Right renal cortex interstitium (tissue), 3 donors: ENCODE measurements at places on chromosomes 13 and 19.

DNA sequence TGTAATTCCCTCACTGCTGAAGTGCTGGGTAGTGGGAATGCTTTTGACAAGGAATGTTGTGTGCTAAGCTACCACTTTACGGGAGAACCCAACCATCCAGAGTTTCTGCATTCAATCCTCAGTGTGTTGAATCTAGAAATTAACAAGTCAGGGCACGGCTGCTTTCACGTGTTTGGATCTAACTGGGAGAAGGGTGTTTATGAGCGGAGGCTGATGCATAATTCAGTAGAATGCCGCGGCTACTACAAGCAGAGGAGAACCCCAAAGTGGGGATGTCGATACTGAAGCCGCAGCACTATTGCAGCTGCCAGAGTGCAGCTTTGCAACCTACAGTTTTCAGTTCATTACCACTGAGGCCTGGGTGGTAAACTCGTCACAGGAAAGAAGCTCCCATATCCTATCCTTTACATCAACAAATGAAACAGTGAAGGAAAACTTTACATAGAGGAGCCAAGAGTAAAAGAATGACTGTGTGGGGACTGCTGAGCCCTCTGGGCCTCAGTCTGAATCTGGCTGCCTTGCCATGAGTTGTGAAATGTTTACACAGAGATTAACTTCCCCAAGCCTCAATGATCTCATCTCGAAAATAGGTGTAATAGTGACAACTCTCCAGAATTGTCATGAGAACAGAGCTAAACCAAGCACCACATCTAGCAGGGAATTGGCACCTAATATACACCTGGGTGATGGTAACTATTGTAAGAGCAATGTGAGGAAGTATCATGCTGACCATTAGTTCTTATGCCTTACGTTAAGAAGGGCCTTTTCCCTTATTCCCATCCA lies 531.7 kb downstream of the MYO16 start:
- no peak for DNase-seq

- no peak for DNase-seq
Observed at GRCh38 chr13:53012707-53013106, 15.9 kb upstream of the OLFM4 start.

- no peak for DNase-seq
Observed at GRCh38 chr19:53461866-53462265, 5.7 kb upstream of the ZNF813 start.

- no peak for DNase-seq
Observed at GRCh38 chr13:41722684-41723535, 238.0 kb downstream of the VWA8 start.

DNA sequence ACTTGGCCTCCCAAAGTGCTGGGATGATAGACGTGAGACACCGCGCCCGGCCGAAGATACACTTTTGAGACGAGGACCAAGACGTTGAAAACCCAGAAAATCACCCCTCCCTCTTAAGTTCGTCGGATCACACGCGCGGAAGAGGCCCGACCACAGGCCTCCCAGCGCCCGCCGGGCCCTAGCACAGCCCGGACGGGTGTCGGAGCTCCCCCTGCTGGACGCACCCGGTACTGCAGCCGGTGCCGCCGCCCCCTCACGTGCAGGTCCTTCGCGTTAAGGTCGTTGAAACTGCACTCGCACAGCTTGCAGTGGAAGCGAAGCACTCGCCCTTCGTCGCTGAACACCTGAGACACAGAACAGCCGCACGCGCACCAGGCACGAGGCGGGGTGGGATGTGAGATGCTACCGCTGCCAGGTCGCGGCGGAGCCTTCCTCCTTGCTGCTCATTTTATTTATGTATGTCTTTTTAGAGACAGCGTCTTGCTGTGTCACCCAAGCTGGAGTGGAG lies 35.7 kb upstream of the MATK start:
- DNase-seq, result no peak

- no peak for DNase-seq
Observed at GRCh38 chr19:23437901-23438300, 42.6 kb upstream of the ZNF91 start.

- no peak for DNase-seq
Observed at GRCh38 chr13:111177921-111178320, 62.8 kb downstream of the ARHGEF7 start.

- DNase-seq, result no peak
Observed at GRCh38 chr13:56653043-56653442, 487.7 kb upstream of the PRR20A start.

DNA sequence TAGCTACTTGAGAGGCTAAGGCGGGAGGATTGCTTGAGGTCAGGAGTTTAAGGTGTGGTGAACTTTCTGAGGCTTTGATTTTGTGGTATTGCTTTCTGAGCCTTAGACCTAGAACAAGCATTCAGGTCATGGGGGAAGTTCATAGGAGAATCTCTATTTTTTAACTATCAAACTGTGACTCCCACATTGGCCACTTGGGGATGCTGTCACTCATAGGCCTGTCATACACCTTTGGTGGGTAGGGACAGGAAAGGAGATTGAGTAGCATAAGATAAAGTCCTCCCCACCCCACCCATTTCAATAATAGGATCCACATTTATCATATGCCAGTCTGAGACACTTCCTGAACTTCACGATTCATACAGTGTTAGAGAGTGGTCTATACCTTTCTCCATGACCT lies 41.9 kb upstream of the PSG2 start:
- DNase-seq, result no peak

GRCh38 chr13:25902891-25903341 lies 148.9 kb downstream of the SHISA2 start:
- no peak for DNase-seq

GRCh38 chr13:74025369-74025768 lies 108.8 kb downstream of the KLF12 start:
- no peak for DNase-seq

- DNase-seq, result no peak
Observed at GRCh38 chr19:32718286-32718685, 1.3 kb upstream of the TDRD12 start.

DNA sequence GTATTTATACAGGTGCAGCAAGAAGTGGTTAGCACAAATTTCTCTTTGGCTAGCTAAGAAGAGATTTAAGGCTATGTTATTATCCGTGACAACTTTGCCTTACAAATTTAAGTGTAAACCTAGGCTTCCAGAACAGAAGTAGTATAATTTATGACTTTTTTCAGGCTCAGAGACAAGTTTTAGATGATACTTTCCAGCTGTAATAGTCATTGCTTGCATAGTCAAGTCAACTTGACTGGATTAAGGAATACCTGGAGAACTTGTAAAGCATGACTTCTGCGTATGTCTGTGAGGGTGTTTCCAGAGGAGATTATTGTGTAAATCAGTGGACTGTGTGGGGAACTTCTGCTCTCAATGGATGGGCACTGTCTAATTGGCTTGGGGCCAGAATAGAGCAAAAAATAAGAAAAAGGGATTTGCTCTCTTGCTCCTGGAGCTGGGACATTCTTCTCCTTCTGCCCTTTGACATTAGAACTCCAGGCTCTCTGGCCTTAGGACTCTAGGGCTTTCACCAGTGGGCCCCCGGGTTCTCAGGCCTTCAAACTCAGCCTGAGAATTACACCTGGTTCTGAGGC lies 33.0 kb downstream of the CYSLTR2 start:
- DNase-seq, result peak; percentile 7

DNA sequence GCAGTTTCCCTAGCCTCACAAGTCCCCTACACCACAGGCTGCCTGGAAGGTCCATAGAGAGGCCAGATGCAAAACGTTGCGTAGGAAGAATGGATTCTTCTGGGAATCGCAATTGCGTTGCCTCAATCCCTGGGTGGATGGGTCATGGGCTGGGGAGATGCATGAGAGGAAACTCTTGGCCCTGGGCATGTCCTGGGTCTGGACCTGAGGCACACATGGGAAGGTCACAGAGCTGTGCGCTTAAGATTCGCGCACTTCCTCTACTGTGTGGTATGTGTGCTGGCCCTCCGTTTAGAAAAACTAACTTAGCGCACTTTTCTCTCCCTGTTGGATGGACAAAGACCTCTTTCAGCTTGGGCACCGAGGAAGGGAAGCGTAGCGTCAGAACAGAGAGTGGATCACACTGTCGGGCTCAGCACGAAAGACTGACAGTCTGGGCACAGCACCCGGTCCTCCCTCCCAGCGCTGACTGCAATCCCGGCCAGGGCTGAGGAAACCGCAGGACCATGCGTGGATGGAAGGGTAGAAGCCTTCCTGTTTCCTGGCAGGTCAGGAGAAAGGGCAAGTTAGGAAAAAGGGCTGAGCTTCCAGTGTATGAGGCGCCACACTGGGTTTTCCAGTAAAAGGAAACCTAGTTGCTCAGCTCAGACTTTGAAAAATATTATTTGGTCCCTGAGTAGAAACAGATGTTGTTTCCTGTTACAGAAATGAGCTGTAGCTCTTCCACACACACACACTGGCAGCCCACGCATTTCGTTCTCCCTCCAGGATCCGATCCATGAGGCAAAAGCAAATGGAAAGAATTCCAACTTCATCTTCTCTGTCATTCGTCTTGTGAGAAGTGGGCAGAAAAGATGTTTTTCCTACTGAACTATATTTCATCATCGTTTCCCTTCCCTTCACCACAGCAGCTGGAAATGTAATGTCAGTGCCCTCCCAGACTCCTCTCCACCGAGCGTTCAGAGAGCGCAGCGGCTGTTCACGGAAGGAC lies 86.0 kb downstream of the ING1 start:
- peak; percentile 42 for DNase-seq

- no peak for DNase-seq
Observed at GRCh38 chr19:30047432-30047831, 105.4 kb downstream of the URI1 start.

GRCh38 chr19:29763196-29763595 lies 48.1 kb upstream of the C19orf12 start:
- DNase-seq, result no peak

DNA sequence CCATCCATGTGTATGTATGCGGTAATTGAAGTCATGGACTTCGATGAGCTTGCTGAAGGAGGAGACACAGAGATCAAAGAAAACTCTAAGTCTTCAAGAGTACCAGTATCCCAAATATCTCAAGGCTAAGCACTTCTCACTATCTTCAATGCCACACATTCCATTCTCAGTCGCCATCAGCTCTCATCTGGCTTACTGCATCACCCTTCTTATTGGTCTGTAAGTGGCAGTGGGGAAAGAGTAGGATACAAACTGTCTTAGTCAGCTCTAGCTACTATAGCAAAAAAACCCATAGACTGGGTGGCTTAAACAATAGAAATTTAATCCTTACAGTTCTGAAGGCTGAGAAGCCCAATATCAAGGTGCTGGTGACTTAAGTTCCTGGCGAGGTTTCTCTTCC lies 218.7 kb downstream of the POSTN start:
- DNase-seq, result no peak
